Forelimb muscle (tissue), 1 donor: ENCODE measurements at places on chromosomes 12 and 14. TPM values are rescaled to one million over a fixed set of nuclear protein-coding genes. Genes with fewer than 3 reads are reported as not detected.

DNA sequence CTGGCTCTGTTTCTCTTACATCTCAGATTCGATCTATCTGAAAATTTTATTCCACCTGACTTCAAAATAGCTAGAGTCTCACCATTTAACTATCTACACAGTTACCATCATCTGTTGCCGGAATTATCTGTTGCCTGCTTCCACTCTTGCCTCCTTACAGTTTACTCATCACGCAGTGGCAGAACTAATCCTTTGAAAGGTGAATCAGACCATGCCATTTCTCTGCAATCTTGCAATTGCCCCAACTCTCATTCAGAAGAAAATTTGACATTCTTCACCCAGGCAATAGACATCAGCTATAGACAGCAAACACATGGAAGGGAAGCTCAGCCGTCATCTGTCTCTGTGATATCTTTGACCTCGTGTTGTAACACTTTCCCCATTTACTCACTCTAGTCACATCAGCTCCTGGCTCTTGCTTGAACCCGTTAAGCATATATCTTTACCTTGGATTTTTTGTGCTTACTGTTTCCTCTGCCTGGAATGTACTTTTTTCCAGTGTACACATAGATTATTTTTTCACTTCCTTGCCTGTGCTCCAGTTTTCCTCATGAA is 85.5 kb downstream of the PDE3A start:
- no peak for DNase-seq

DNA sequence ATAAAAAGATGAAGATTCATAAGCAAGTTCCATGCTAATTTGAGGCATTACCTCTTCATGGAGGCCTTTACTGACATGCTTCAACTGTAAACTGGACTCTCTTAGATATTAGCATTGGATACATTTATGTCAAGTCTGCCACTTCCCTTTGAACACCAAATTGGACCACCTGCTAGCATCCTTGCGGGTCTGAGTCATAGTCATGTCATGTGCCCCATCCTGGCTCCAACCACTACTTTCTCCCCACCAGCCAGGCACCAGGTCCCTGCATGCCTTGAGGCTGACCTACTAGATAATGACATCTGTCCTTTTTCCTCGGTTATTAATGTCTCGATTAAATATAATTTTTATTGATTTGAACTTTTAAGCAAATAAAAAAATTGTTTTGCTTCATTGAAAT is 32.9 kb upstream of the EEA1 start:
- no peak for DNase-seq

DNA sequence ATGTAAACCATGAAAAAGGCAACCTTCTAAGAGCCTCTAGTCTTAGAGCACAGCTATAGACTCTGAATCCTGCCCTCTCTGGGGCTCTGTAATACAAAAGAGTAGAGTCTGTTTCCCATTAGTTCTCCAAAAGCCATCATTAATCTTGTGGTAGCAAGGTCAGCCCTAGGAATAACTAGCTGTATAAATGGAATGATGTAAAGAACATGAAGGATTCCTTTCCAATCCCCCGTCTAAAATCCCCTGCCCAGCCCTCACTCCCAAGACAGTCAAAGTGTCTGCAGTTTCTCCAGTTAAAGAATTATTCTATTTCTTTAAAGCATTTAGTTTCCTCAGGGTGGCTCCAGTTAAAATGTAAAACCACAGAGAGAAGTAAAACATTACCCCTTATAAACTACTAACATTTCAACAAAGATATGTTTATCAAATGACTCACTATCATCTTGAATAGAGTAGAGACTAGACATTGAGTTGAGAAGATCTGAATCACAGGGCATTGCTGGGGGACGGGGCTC is 104.2 kb downstream of the ST8SIA1 start:
- no peak for DNase-seq

AMHR2 gene
- 0.09 TPM for polyA plus RNA-seq

- no peak for DNase-seq
Observed at GRCh38 chr14:33957299-33957698, 6.4 kb upstream of the EGLN3 start.

SIX1 gene
- polyA plus RNA-seq = 59.4 TPM

GRCh38 chr14:101470266-101470665 is 91.0 kb upstream of the DIO3 start:
- no peak for DNase-seq
